ENCODE measurements at places on chromosomes 2 and 18.
A peak's percentile ranks its signal among the peaks of the same experiment; 100 is the strongest.

DNA sequence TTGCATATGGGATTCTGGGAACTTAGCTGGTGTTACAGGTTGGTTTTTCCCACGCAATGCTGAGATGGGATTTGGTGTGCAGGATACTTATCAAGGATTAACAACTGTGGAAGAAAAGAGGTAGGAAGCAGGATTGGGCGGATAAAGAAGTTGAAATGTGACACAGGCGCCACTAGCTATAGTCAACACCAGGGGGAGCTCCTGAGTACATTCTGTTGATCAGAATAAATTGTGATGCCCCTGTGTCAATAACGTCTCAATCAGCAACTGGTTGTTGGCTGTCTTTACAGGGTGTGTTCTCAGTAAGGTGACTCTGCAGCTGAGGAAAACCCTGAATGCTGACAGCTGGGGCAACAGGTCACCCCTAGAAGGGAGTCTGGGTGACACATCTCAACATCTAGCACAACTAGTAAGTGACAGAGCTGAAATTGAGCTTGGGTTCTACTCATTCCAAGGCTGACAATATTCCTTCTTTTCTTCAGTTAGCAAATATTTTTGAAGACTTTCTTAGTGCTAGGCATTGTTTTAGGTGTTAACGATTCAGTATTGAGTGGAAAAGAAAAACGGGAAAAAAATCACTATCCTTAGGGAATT lies 143.0 kb downstream of the ARL6IP6 start:
- DNase-seq, result peak; percentile 68

- DNase-seq, result no peak
Observed at GRCh38 chr2:132797556-132797955, 127.6 kb upstream of the LYPD1 start.

- no peak for DNase-seq
Observed at GRCh38 chr18:62069556-62069955, 117.3 kb downstream of the PIGN start.

DNA sequence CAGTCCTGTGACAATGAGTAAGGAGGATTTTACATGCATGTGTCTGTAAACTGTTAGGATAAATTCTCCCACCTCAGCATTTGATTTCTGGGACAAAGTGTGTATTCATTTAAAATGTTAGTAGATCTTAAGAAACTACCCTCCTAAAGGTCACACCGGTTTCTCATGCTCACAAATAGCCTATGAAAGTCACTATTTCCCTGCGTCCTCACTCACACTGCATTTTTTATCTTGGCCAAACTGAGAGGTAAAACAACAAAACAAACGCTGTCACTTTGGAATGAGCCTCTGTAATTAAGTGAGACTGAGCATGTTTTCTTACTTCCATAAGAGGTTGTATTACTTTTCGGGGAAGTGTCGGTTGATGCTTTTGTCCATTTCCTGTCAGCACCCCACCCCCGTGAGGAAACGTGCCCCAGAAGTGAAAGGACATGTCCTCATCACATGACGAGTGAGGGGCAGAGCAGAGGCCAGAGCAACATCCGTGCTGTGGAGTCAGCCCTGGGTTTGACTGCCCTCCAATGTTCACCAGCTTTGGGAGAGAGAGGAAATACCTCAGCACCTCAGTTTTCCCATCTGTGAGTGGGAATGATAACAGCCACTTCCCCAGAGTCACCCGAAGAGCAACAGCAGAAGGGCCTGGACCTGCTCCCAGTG lies 3.1 kb downstream of the GYPC start:
- peak; percentile 43 for DNase-seq

DNA sequence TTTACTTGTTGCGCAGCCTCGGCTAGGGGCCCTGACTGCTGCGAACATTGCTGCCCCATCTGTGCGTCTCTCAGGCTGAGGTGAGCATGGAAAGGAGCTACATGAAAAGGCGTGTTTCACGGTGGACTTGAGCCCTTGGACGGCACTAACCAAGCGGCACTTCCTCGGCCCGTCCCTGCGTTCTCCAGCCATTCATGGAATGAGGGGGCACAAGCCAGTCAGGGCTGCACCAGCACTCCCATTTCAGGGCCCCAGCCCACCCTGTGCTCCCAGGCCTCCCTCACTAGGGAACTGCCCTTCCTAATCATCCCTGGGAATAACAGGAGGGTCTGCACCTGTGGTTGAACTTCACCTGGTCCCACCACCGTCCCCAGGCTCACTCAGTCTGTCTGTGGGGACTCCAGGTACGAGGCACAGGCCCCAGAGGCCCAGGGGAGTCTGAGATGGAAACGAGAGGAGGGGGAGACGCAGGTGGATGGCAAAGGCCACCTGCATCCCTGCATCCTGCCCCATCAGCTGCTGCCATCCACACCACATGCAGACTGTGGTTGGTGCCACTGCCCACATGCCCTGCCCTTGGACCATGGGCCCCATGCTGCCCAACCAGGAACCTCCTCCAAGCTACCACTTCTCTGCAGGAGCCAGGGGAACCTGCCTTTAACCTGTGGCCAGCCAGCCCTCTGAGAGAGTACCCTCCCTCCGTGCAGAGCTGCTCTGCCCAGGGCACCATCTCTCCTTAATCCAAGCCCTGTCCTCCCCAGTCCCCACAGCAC lies 99.7 kb downstream of the EIPR1 start:
- no peak for DNase-seq

DNA sequence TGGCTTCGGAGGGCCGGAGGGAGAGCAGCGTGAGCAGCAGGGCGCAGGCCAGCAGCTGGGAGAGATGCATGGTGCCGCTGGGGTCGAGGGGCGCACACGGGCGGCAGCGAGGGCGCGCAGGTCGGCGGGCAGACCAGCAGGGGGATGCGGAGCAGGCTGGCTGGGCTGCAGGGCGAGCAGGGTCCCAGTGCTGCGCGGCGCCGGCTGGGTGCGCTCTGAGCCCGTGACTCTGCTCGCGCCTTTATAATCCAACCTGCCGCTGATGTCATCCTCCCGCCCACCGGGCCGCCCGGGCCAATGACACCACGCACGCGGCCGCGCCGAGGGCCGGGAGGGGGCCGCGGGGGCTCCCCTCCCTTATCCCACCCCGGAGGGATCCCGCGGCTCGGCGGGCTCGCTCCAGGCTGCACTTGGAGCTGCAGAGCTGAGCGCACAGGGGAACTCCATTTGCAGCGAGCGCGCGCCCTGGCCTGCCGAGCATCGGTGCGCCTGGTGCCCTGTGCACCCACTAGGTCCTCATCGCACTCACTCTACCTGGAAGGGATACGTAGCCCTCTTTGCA lies at the start of gene NPPC:
NPPC (minus strand) TSS at position 217 of the 562 bp plus-strand sequence; CDS start at position 70, 147 bp downstream.
- DNase-seq, result peak; percentile 76

GRCh38 chr18:62131301-62131909 lies 55.5 kb downstream of the PIGN start:
- peak; percentile 60 for DNase-seq

- DNase-seq, result no peak
Observed at GRCh38 chr18:23189768-23190661, 54.7 kb downstream of the CABLES1 start.

DNA sequence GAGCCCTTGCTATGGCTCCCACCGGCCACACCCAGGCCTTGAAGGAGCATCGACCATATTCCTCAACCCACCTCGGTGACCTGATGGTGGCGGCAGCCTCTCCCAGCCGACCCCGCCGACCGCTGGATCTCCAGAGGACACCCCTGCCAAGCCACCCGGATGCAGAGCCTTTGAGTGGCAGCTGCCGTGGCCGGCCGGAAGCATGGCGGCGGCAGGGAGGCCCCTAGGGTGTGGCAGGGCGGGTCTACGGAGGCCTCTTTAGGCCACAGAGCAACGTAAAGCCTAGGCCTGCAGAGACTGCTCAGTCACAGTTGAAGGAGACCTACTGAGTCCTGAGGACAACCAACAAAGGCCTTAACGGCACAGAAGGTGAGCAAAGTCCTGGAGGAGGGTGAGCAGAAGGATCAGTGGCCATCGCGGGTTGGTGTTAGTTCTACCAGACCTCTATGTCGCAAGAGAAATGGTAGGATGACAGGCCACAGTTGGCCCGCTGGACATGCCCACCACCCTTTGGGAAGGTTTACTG lies 50.4 kb upstream of the TMEM247 start:
- DNase-seq, result no peak

DNA sequence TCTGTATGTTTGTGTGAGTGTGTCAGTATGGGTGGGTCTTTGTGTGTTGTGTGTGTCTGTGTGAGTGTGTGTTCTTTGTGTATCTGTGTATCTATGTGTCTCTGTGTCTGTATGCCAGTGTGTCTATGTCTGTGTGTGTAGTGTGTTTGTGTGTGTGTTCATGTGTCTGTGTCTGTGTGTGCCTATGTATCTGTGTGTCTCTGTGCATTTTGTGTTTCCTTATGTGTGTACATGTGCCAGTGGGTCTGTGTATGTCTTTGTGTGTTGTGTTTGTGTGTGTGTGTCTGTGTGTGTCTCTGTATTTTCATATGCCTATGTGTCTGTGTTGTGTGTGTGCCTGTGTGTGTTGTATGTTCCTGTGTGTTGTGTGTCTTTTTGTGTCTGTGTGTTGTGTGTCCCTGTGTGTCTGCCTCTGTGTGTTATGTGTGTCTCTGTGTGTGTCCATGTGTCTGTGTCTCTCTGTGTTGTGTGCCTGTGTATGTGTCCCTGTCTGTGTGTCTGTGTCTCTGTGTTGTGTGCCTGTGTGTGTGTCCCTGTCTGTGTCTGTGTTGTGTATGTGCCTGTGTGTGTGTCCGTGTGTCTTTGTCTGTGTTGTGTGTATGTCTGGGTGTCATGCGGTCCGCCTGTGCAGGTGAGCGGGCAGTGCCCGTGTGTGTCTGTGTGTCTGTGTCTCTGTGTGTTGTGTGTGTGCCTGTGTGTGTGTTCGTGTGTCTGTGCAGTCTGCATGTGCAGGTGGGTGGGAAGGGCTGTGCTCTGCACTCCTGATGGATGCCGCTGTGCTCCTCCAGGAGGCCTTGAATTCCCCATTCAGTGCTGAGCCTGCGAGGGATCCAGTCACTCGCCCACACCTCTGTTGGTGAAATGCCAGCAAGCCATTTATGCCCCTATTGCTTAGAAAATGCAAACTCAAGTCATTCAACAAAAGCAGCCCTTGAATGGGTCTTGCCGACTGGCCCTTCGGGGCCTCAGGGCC lies 37.4 kb downstream of the KLHL29 start:
- no peak for DNase-seq

GRCh38 chr2:231361701-231362554 lies 33.6 kb upstream of the B3GNT7 start:
- DNase-seq, result peak; percentile 33

GRCh38 chr18:48927286-48928080 lies 23.3 kb downstream of the SMAD7 start:
- peak; percentile 5 for DNase-seq

GRCh38 chr18:987325-988186 lies 82.9 kb downstream of the ADCYAP1 start:
- no peak for DNase-seq

DNA sequence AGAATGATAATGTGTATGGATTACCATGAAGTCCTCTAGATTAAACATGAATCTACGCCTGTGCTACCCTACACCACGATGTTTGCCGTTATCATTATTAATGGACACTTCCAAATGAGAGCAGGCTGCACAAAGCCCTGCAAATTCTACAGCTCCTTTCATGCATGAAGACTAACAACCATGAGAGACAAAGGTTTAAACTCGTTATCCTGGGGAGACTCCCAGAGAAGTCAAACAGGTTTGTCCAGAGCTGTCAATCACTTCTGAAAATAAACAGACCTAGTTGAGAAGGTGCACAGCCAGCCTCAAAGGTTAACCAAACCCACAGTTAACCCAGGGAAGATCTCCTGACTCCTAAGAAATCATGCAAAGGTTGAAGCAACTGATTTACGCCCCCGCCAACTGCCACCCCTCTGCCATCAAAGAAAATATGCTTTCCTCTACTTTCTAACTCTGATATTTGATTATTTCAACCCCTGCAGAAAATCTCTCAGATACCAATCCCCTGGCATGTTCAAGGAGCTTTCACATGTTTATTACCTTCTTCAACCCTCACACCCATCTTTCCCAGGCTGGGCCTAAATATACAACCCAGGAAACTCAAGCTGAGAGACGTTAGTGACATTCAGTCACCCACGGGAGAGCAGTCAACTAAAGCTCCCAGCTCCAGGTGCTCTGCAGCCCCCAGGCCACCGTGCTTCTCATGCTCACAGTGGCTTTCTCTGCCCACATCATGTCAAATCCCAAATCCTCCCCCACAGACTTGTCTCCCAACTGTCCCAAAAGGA lies 35.9 kb downstream of the MYO5B start:
- DNase-seq, result no peak

DNA sequence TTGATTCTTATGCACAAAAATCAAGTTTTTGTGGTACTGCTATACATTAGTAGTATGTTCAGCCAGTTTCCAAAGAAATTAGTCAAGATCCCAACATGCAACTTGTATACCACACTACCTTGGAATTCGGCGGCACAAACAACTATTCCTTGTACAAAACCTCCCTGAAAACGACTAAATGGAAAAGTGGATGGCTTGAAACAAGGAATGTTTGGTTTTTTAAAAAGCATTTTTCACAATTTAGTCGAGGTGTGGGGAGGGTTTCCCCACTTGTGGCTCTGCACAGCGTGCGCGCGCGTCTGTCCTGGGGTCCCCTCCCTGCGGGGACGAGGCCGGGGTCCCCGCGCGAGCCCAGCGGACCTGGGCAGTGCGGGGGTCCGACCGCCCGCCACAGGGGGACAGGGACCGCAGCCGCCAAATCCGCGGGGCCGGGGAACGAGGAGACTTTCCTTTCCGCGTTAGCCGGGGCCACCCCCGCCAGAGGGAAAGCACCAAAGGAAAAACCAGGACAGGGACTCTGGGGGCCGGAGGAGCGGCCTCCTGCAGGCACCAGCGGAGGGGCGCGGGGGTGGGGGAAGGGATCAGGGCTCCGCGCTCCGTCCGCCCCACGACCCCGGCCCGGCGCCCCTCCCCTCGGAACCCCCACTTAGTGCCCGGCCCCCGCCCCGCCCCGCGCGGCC lies 534 bp upstream of the SOCS6 start:
- peak; percentile 57 for DNase-seq

DNA sequence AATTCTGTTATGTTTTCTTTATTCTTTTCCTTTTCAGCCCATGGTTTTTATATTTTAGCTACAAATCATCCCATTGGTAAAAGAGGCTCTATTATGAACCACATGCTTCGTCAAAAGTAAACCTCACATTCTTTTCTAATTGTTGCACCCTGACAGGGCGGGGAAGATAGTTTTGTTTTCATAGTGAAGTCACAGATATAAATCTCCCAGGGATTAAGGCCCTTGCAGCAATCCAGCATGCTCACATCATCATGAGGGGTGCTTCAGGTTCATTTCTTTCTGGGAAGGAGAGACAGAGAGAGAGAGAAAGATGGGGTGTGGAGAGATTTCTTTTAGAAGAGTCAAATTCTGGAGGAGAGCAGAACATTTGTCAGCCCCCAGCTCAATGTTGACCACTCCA lies 124.5 kb upstream of the CDC42EP3 start:
- peak; percentile 32 for DNase-seq

- no peak for DNase-seq
Observed at GRCh38 chr2:57886161-57886786, 160.3 kb upstream of the VRK2 start.

All from mesendoderm (in vitro differentiated cells).